ENCODE measurements at places on chromosomes 7 and 10.

DNA sequence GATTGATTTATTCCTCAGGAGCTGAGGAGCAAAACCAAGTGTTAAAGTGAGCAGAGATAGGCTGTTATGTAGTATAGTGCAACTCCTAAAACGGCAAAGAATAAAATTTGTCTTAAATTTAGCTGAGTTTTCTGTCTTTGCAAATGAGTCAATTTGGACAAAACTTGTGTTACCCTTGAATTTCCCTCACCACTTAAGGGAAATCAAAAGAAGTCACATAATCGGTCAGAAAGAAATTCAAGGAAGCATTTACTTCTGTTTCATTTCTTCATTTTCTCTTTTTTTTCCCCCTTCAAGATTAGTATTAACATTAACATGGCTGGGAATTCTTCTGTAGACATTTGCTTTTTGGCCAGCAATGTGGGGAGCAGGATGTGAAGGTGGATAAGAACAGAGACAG is 13.9 kb downstream of the LSMEM1 start:
- no peak for DNase-seq

GRCh38 chr10:119640384-119640783 is 10.8 kb upstream of the BAG3 start:
- DNase-seq: no peak

DNA sequence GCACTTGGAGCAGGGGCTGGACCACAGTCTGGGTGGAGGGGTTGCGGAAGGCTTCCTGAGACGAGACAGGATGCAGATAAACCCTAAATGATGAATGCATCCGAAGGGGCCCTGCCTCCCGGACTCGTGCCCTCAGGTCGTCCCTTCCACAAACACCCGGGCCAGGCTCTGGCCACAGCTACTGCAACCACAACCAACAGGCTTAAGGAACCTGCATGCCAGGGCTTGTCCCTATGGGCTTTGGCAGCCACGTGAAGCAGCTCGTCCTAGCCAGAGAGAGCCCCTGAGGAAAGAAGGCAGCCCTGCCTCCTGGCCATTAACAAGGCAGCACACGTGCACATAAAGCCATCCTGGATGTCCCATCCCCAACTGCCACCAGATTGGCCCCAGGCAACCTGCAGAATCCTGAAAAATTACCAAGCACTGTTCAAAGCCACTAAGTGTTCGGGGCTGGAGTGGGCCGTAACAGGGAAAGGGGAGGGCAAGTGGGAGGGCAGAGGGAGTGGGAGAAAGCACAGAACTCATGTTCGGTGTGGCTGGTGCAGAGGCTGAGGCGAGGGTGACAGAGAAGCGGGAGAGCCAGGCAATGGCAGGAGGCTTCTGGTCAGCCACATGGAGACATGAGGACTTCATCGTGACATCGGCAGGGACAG is 62.7 kb downstream of the MAD1L1 start:
- no peak for DNase-seq

DNA sequence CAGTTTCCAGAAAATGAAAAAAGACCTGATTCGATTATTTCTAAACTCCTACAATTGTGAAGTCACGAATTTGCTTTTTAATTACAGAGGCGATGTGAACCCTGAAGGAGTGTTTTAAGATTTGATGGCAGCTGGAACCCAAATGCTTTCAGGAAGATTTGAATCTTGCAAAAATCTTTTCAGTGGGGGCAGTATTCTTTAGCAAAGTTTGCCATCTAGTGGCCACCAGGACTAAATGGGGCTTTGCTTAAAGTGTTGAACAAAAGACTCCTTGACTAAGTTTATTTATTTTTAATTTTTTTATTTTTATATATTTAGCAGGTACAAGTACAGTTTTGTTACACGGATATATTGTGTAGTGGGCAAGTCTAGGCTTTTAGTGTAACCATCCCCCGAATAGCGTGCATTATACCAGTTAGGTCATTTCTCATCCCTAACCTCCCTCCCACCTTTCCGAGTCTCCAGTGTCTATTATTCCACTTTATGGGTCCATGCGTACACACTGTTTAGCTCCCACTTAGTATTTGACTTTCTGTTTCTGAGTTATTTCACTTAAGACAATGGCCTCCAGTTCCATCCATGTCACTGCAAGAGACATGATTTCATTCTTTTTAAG is 98.8 kb downstream of the CACNB2 start:
- no peak for DNase-seq

DNA sequence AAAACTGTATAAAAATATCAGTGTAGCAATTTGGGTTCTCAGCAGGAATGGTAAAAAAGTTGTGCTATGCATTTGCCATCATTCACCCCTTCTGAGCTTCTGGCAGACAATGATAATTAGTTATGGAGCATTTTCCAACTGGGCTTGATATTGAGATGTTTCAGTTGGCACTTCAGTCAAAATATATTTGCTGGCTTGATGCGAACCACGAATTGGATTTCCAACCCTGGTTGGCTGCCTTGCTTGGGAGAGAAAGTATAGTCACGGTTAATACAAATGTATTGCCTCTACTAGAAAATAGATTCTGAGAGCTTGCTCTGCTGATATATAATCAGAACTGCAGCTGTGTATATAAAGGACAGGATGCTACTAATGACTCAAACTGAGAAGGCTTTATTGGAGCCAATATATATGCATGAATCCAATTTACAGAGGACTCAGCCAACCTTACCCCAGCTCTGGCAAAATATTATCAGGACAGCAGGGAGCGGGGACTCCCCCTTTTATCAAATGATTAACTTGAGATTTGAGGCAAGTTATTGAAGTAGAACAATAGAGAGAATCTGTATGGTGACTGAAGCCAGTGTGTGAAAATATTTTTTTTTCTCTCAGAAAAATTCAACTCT is 219.8 kb upstream of the SMIM30 start:
- DNase-seq: no peak

DNA sequence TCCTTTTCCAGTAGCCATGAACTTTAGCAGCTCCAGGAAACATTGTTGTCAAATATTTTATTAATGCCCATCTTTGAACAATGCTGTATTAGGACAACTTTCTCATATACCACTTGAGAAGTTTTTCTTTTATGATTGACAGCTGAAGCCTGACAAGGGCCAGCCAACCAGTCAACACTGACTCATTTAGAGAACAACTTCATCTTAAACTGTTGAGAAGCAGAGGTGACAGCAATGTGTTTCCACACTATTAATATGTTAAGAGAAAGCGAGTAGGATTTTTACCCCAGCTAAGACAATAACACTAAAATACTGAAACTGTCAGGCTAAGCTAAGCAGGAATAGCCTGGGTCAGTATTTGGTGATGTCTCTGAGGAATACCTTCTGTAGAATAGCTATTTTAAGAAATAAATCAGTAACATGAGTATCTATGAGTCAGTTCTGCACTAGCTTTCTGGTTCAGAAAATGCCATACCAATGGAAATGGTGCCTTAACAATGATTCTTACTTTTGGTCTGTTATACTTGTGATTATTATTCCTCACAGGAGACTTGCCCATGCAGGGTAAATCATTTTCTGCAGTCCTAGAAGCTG is 168.8 kb upstream of the POT1 start:
- no peak for DNase-seq

- no peak for DNase-seq
These were observed 221.8 kb downstream of the GLRX3 start for GRCh38 chr10:130357951-130358350.

- DNase-seq: no peak
These were observed 62.3 kb upstream of the AHR start for GRCh38 chr7:17236171-17236570.

- DNase-seq: no peak
These were observed 45.8 kb downstream of the C10orf143 start for GRCh38 chr10:130064783-130065182.

DNA sequence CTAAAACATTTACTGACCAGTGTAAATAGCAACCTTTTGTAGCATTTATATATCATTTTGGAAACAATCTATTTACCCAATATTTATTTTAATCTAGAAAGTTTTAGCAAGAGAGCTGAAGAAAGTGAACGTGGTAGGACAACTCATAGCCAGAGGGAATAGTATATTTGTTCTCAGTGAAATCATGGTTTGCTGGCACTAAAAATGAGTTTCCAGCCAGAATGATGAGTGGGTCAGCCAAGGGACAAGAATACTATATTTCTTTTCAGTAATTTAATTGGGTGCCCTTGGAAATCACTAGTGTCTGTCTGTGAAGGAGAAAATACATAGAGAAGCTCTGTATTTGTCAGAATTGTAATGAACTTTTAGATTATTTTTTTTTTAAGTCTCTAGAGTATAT is 74.9 kb downstream of the MINPP1 start:
- DNase-seq: no peak

DNA sequence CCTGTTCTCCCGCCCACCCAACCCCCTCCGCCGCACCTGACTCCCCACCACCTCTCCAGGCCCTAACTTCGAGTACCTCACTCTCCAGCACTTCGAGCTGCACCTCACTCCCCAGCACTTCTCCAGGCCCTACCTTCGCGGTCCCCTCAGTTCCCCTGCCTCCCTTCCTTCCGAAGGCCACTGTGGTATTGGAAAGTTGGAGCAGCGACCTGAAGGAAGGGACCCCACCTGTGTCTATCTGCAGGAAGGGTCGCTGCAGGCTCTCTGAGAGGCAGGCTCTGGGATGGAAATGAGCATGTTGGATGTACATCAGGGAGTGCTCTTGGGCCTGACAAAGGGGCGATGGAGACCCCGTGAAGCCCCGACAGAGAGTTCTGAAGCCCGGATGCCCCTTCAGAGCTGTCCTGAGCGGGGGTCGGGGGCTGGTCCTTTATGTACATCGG is 122.2 kb downstream of the PRKAG2 start:
- DNase-seq: no peak

DNA sequence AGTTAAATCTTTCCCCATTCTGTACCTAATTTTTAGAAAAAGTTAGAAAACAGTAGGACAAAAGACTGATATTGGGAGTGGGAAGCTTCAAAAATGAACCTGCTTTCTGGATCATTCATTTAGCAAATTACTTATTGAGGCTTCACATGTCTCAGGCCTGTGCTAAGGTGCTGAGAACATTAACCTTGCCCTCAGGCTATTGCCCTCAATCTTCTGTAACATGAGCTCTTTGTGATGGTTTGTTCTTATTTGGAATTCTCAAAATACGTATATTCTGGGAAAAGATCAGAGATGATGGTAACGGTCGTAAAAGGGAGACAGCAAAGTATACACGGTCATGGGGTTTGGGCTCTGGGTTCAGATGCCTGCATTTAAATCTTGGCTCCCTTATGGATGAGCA is 39.5 kb upstream of the PRKG1 start:
- no peak for DNase-seq

DNA sequence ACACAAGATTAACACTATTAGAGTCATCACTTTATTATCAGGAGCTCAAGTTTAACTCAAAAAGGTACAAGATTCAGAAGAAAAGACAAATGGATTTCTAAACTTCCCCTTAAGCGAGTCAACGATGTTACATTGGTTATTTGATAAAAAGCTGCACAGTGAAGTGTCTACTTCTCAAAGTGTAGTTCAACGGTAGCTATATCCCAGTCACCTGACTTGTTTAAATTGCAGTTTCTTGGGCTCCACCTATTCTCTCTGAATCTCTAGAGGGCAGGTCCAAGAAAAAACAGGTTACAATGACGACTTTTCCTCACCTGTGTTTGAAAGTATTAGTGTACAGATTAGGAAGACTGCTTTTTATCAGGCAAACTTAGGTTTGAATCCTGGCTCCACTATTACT is 16.6 kb downstream of the MINDY3 start:
- no peak for DNase-seq

DNA sequence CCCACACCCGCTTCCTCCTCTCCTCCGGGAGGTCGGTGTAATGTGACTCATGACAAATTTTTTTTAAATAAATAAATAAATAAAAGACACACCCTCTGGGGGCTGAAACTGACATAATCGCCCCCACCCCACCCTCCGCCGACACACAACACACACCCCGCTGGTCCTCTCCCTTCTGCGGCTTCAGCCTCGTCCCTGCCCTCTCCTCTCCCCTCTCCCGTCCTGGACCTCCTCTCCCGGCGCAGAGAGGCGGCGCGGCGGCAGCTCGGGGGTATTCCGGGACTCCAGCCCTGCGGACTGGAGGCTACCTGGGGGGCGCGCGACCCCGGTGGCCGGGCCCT is 686 bp downstream of the ABI1 start:
- DNase-seq: no peak

DNA sequence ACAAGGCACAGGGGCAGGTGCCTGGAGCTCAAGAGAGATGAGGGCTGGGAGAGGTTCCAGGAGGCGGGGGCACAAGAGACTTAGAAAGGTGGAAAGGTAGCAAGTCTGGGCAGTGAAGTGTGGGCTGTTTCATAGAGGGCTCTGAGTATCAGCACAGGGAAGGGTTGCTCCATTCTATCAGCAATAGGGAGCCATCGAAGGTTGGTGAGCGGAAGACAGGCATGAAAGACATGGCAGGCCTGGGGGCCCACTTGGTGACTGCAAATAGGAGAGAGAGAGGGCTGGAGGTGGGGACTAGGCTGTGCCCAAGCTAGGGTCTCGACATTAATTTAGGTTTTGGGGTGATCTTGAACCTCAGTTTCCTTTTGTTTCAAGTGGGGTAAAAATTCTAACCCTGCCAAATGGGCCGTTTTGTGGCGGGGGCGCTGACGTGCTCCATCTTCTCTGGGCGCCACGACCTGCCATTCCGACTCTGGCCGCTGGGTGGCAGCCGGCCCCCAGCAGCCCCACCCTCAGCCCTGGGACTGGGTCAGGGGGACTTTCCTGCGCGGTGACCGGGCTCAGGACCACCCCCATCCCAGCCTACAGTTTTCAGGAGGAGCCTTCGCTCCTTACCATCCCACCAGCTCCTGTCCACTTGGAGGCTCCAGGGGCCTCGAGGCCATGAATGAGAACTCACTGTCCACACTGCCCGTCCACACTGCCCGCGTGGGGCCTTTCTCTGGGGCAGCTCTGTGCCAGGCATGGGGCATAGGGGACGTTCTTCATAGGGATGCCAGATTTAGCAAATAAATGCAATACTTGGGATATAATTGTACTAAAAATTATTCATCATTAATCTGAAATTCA is 37.2 kb upstream of the PCBD1 start:
- no peak for DNase-seq

- DNase-seq: no peak
These were observed 54.7 kb downstream of the ARHGAP22 start for GRCh38 chr10:48550071-48550691.

DNA sequence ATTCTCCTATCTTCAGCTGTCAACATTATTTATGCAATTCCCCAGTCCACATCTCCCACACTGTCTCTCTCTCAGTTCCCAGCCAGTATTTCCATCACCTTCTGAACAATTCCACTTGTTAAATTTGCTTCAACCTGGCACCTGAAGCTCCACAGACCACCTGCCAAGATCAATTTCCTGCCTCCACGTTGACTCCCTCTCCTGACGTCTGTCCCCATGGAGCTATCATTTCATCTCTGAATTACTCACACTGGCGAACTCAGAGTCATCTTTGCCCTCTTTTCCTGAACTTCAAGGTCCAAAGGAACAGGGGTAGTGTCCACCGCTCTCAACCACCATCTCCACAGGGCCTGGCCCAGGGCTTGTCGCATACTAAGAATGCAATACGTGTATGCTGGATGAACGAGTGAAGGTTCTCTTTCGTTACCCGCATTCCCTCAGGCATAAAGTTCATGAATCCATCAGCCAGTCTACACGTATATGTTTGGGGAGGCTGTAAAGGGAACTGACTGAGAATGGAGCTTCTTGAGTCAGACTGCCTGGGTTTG is 183.3 kb downstream of the JCAD start:
- no peak for DNase-seq

Measured in right renal pelvis (tissue), 4 donors.